ENCODE measurements at places on chromosomes 4 and X. TPM values are rescaled to one million over a fixed set of nuclear protein-coding genes. Genes with fewer than 3 reads are reported as not detected.

The NOA1 gene
- polyA plus RNA-seq, result 3.6 TPM

The EVC gene
- polyA plus RNA-seq, result 0.97 TPM

The GIMD1 gene
- polyA plus RNA-seq, result not detected

The XG gene
- polyA plus RNA-seq, result 0.29 TPM

The CXXC4 gene
- 1.8 TPM for polyA plus RNA-seq

The NAA11 gene
- not detected for polyA plus RNA-seq

The PROM1 gene
- polyA plus RNA-seq, result 1.2 TPM

The CXCL6 gene
- polyA plus RNA-seq, result not detected

The HPGD gene
- polyA plus RNA-seq, result 0.66 TPM

The HSD17B13 gene
- 0.10 TPM for polyA plus RNA-seq

The PF4V1 gene
- not detected for polyA plus RNA-seq

The MTNR1A gene
- polyA plus RNA-seq, result not detected

The CRLF2 gene
- 0.07 TPM for polyA plus RNA-seq

The RAP1GDS1 gene
- polyA plus RNA-seq, result 7.0 TPM

The CYSLTR1 gene
- polyA plus RNA-seq, result 0.26 TPM

The GC gene
- polyA plus RNA-seq, result not detected

The PSAPL1 gene
- not detected for polyA plus RNA-seq

The KCNIP4 gene
- not detected for polyA plus RNA-seq

The DTHD1 gene
- polyA plus RNA-seq, result not detected

The UGT2B28 gene
- polyA plus RNA-seq, result not detected

The PCSK1N gene
- not detected for polyA plus RNA-seq

The LAGE3 gene
- 38.2 TPM for polyA plus RNA-seq

The DRD5 gene
- not detected for polyA plus RNA-seq

The SPANXC gene
- polyA plus RNA-seq, result not detected

The GK gene
- polyA plus RNA-seq, result 3.6 TPM

The SLC9B1 gene
- polyA plus RNA-seq, result 0.07 TPM

The RPS6KA6 gene
- 0.04 TPM for polyA plus RNA-seq

The XAGE2 gene
- not detected for polyA plus RNA-seq

The PIM2 gene
- polyA plus RNA-seq, result 1.8 TPM

The HTRA3 gene
- polyA plus RNA-seq, result 51.8 TPM

The CPLX1 gene
- 2.1 TPM for polyA plus RNA-seq

The RBMXL3 gene
- polyA plus RNA-seq, result not detected

The KLHL4 gene
- polyA plus RNA-seq, result 0.15 TPM

The PAGE4 gene
- not detected for polyA plus RNA-seq

The ANKRD50 gene
- polyA plus RNA-seq, result 2.1 TPM

The MAGEA6 gene
- polyA plus RNA-seq, result not detected

The CLDN34 gene
- polyA plus RNA-seq, result not detected

The RAB9B gene
- 5.6 TPM for polyA plus RNA-seq

The GLRA3 gene
- polyA plus RNA-seq, result not detected

The SPACA5 gene
- polyA plus RNA-seq, result not detected

The ARHGAP36 gene
- polyA plus RNA-seq, result not detected

The TMEM35A gene
- polyA plus RNA-seq, result 0.07 TPM

The NAAA gene
- polyA plus RNA-seq, result 6.9 TPM

The DOK7 gene
- 89.7 TPM for polyA plus RNA-seq

The TMEM154 gene
- 0.44 TPM for polyA plus RNA-seq

The GABRG1 gene
- polyA plus RNA-seq, result not detected

The CASK gene
- 3.9 TPM for polyA plus RNA-seq

The FAM47C gene
- not detected for polyA plus RNA-seq

The P2RY8 gene
- polyA plus RNA-seq, result 1.0 TPM

The PAGE5 gene
- not detected for polyA plus RNA-seq

The FOXO4 gene
- 21.5 TPM for polyA plus RNA-seq

The SLC7A11 gene
- 0.07 TPM for polyA plus RNA-seq
